ENCODE measurements at places on chromosomes 16 and 17.
A peak's percentile ranks its signal among the peaks of the same experiment; 100 is the strongest.

DNA sequence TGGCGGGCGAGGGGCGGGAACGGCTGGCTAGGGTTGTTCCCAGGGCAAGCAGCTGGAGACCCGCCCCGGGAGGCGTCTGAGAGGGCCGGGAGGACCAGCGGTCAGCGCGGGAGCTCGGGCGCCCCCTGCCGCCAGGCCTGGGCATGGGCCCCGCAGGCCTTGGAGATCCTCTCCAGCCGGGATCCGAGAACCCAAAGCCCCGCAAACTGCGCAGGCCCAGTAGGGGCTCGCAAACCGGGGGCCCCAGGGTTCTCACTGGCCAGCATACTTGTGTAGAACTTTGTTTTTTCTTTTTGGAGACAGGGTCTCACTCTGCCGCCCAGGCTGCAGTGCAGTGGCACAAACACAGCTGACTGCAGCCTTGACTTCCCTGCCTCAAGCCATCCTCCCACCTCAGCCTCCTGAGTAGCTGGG is 20.8 kb upstream of the ZNF423 start:
- DNase-seq: peak; percentile 74

DNA sequence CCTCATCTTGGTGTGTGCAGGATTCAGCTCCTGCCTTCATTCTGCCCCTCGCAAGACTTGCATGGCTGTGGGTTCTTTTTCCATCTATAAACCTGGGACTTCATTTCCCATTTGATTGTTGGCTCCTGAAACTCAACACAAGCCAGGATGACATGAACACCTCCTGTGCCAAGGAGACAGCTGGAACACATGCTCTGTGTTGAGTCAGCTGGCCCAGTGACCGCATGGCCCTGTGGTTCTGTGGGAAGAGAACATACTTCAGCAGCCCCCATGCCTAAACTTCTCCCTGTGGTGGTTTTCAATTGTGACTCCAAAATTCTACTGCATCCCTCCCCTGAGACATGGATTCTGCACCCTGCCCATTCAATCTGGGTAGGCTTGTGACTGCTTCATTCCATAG is 57.9 kb upstream of the FOXF1 start:
- DNase-seq: no peak

- DNase-seq: peak; percentile 39
Measured at GRCh38 chr16:25553711-25554436, 137.9 kb upstream of the HS3ST4 start.

DNA sequence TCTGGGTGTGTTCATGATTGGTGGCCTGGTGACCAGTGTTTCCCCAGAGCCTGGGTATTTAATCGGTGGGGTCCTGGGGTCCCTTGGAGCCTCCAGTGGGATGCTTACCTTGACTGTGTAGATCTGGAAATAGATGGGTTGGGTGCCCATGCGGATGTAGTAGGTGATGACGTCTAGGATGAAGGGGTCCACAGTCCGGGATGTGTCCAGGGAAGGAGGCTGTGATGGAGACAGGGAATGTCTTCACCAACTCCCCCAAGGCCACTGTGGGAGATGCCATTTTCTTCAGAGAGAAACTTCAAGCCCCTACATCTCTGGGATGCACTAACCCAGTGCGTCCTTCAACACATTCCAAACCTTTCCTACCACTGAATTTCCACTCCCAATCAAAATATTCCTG is 24.1 kb upstream of the MFSD6L start:
- no peak for DNase-seq

DNA sequence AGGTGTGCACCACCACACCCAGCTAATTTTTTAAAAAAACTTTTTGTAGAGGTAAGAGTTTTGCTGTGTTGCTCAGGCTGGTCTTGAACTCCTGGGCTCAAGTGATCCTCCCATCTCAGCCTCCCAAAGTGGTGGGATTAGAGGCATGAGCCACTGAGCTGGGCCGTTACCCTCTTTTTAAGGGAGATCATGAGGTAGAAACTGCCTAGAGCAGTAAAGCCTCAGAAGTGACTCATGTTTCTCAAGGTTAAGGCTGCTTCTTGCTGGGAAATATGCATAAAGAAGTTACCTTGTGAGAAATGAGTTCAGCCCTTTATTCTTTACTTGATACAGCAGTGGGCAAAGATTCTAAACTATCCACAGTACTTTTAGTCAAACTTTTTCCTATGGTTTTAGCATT is 38.2 kb downstream of the GRB2 start:
- no peak for DNase-seq

- no peak for DNase-seq
Measured at GRCh38 chr17:431494-431893, 78.9 kb upstream of the RPH3AL start.

GRCh38 chr16:47018223-47018891 is 44.9 kb upstream of the DNAJA2 start:
- peak; percentile 69 for DNase-seq

DNA sequence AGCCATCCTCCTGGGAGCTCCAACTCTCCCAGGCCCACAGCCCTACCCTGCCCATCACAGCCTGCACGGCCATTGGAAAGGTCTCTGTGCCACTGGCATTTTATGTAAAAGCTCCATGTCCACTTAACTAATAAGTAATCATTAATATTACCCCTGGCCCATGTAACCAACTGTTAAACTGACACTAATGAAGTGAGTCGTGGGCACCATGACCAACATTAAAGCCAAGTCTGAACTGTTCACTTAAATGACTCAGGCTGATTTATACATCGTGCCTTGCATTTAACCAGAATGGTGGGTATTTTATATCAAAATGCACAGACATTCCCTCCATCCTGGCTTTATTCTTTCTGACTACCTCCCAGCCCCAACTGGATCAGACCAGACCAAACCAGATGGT is 229.3 kb downstream of the SOX9 start:
- DNase-seq: no peak

GRCh38 chr16:50684823-50685461 is 3.8 kb upstream of the SNX20 start:
- no peak for DNase-seq

DNA sequence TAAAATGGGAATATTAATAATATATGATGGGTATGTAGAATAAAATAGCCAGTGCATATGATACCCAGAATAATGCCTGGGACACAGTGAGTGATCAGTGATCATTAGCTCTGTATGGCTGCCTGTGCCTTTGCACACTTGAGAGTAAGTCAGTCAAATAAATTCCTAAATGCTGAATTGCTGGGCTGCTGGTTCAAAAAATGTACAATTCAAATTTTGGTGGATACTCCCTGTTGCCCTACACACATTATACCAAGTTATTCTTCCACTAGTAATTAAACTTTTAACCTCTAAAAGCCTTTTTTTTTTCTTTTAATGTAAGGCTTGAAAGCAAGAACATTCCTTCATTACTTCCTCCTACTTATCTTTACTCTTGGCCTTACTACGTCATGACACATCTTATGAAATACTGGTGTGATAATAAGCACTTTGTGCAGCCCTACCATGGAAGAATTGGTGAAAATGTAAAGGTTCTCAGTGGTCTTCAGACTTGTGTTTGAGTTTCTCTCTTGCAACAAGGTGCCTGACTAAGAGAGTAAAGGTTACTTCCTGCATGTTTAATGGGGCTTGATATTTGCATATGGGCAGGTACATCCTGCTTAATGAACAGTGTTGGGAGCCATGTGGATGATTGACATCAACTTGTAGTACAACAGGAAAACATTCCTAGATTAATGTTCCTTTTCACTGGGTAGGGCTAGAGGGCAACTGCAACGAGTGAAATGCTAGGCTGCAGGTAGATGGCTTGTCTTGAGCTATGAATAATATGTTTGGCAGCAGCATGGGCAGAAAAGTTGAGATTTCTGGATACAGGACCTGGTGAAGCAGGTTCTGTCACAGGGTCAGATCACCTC is 84.3 kb downstream of the PRKCA start:
- DNase-seq: no peak

DNA sequence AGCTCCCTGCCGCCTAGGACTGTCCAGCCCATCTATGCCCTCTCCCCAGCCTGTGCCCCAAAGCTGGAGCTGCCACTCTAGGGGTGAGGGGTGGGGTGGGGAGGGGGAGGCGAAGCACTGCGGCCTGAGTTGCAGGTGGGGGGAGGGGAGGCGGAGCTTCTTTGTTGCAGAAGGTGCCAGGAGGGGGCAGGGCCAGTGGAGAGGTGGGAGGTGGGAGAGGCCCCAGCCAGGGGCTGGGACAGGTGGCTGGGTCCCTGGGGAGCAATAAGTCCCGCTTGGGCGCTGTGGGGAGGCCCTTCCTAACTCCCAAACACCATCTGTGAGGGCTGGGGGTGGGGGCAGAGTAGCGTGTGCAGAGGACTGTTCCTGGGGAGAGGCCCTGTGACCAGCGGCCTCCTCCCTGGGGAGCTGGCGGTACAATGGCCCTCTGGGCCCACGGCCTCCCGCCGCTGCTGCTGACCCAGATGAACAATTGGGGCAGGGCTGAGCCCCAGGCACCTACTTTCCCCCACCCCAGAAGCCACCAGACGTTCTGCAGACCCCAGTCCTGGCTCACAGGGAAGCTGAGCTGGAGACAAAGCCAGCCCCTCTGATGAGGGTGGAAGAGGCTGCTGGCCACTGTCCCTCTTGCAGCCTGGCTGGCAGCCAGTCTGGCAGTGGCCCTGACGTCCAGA is 2.2 kb upstream of the NTN3 start:
- DNase-seq: peak; percentile 98

Data from WERI-Rb-1 (cell line).